ENCODE measurements at places on chromosomes 5 and 9. TPM values are rescaled to one million over a fixed set of nuclear protein-coding genes. Genes with fewer than 3 reads are reported as not detected.

OR1J2 gene
- total RNA-seq = 0.32 TPM

SLC6A18 gene
- total RNA-seq = not detected

PARP8 gene
- total RNA-seq = 11.3 TPM

LAMC3 gene
- total RNA-seq = 0.43 TPM

SPINK7 gene
- total RNA-seq = not detected

NNT gene
- total RNA-seq = 58.6 TPM

AMBP gene
- total RNA-seq = not detected

SPOCK1 gene
- total RNA-seq = 54.8 TPM

DOK3 gene
- total RNA-seq = 2.6 TPM

ORM2 gene
- not detected for total RNA-seq

ANAPC2 gene
- 22.9 TPM for total RNA-seq

TMED9 gene
- 113 TPM for total RNA-seq

CTXN3 gene
- total RNA-seq = not detected

BTNL3 gene
- total RNA-seq = not detected

SSNA1 gene
- total RNA-seq = 81.5 TPM

NR6A1 gene
- total RNA-seq = under 0.01 TPM
